ENCODE measurements at places on chromosomes 16 and 17.

- H3K36me3 ChIP-seq: no peaks in the 10 kb centered on the region
- no peaks in the 10 kb centered on the region for H3K27me3 ChIP-seq
- H3K4me1 ChIP-seq: peaks cover 5% of the 10 kb centered on the region
These were observed 1.3 kb downstream of the NETO2 start for GRCh38 chr16:47142486-47142820.

- no peak overlapping the region for H3K4me3 ChIP-seq
- H3K36me3 ChIP-seq: no peaks in the 10 kb centered on the region
- peak; percentile 63 for DNase-seq
These were observed 11.4 kb downstream of the CHST4 start for GRCh38 chr16:71537643-71538042.

DNA sequence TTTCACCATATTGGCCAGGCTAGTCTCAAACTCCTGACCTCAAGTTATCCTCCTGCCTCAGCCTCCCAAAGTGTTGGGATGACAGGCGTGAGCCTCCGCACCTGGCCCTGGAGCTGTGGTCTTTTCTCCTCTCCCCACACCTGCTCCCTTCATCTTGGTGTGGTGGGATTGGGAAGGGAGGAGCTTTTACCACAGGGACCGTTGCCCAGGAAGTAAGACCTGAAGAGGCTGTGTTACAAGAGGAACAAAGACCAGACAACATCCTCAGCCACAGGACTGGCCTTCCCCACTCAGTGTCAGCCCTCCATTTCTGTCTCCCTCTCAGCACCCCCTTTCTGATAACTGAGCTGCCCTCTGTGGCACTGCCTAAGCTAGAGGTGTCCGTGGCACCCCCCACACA is 9.4 kb upstream of the C17orf113 start:
- H3K36me3 ChIP-seq: no peaks in the 10 kb centered on the region
- no peak for DNase-seq
- no peak overlapping the region for H3K27ac ChIP-seq
- no peak overlapping the region for H3K4me3 ChIP-seq
- H3K4me1 ChIP-seq: no peaks in the 10 kb centered on the region

- no peak overlapping the region for H3K27ac ChIP-seq
- DNase-seq: peak; percentile 6
- peak overlapping the region; percentile 93 for H3K4me3 ChIP-seq
- H3K27me3 ChIP-seq: no peaks in the 10 kb centered on the region
These were observed 2.8 kb downstream of the MED13 start for GRCh38 chr17:62062302-62062701.

GRCh38 chr16:361872-362701 is 8.3 kb downstream of the MRPL28 start:
- no peak overlapping the region for H3K27ac ChIP-seq
- peaks cover 2% of the 10 kb centered on the region for H3K4me1 ChIP-seq
- no peaks in the 10 kb centered on the region for H3K27me3 ChIP-seq
- DNase-seq: peak; percentile 86
- H3K4me3 ChIP-seq: peak overlapping the region; percentile 27

GRCh38 chr17:46270032-46270431 is 24.9 kb upstream of the LRRC37A start:
- H3K4me3 ChIP-seq: no peak overlapping the region
- H3K27ac ChIP-seq: no peak overlapping the region
- no peaks in the 10 kb centered on the region for H3K27me3 ChIP-seq
- DNase-seq: no peak
- H3K4me1 ChIP-seq: peaks cover 15% of the 10 kb centered on the region

GRCh38 chr17:27336184-27336583 is 42.3 kb downstream of the WSB1 start:
- H3K36me3 ChIP-seq: no peaks in the 10 kb centered on the region

GRCh38 chr17:64020056-64020766 is at the start of gene ICAM2:
Gene ICAM2, minus strand, starts transcription at chr17:64020633. Its CDS starts 13,942 bp downstream, at chr17:64006691.
- no peaks in the 10 kb centered on the region for H3K36me3 ChIP-seq
- no peaks in the 10 kb centered on the region for H3K27me3 ChIP-seq
- no peak within 1 kb of the TSS for H3K4me3 ChIP-seq
- H3K27ac ChIP-seq: no peak within 1 kb of the TSS

DNA sequence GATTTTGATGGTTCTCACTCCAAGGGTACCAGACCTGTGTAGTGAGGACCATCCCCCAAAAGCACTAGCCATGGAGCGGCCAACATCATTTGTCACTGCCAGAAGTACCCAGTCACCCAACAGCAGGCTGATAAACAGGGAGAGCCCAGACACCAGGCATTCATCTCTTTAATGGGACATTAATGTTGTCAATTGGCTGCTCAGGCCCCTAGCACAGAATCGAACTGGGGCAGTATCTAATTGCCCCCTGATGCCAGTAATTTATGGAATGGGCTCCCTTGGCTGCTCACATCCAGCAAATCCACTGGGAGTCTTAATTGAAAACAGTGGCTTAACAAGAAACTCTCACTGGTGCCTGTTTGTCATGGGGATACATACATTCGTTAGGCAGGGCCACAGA is 344.6 kb downstream of the XYLT1 start:
- no peaks in the 10 kb centered on the region for H3K27me3 ChIP-seq
- no peak overlapping the region for H3K4me3 ChIP-seq
- no peak overlapping the region for H3K27ac ChIP-seq
- no peak for DNase-seq
- H3K4me1 ChIP-seq: no peaks in the 10 kb centered on the region

- H3K36me3 ChIP-seq: no peaks in the 10 kb centered on the region
- no peak overlapping the region for H3K4me3 ChIP-seq
- peak; percentile 11 for DNase-seq
- no peak overlapping the region for H3K27ac ChIP-seq
- peaks cover 9% of the 10 kb centered on the region for H3K4me1 ChIP-seq
These were observed 46.6 kb downstream of the PIK3R5 start for GRCh38 chr17:8918807-8919465.

GRCh38 chr17:47192554-47192953 is 3.5 kb upstream of the CDC27 start:
- no peaks in the 10 kb centered on the region for H3K36me3 ChIP-seq
- no peaks in the 10 kb centered on the region for H3K27me3 ChIP-seq
- peaks cover 5% of the 10 kb centered on the region for H3K4me1 ChIP-seq
- DNase-seq: no peak
- H3K4me3 ChIP-seq: no peak overlapping the region

All from PC-3 (cell line).